ENCODE measurements at places on chromosomes 12 and 14.
A peak's percentile ranks its signal among the peaks of the same experiment; 100 is the strongest.

DNA sequence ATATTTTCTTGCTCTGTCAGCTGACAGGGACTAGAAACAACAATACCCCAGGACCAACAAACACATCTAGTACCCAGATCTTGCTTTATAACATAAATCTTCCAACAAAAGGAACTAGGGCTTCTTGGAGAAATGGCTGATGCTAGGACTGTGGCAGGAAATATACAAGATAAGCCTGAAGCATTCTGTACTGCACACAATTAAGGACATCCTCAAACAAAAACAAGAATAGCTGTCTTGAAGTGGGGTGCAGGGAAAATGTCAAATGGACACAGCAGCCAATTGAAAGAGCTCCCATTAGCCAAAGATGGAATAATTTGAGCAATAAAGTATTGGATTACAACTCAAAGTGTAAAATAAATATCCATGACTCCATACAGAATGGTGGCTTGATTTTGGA is 50.0 kb downstream of the LGMN start:
- DNase-seq, result no peak

- no peak for DNase-seq
Observed at GRCh38 chr12:68976395-68976841, 43.4 kb upstream of the CPM start.

GRCh38 chr12:52873832-52874572 is 25.2 kb upstream of the KRT78 start:
- DNase-seq, result peak; percentile 61

DNA sequence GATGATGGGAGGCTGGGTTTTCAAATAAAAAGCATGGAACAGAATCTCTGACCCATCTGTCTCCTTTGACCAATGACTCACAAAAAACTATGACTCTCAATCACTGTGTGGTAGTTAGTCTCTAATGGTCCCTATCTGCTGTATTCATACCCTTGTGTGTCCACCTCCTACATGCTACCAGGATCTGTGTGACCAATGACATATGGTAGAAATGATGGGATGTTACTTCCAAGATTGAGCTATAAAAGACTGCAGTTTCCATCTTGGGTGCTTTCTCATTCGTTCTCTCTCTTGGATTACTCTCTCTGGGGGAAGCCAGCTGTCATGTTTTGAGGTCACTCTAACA is 144.7 kb upstream of the BTG1 start:
- DNase-seq, result no peak

DNA sequence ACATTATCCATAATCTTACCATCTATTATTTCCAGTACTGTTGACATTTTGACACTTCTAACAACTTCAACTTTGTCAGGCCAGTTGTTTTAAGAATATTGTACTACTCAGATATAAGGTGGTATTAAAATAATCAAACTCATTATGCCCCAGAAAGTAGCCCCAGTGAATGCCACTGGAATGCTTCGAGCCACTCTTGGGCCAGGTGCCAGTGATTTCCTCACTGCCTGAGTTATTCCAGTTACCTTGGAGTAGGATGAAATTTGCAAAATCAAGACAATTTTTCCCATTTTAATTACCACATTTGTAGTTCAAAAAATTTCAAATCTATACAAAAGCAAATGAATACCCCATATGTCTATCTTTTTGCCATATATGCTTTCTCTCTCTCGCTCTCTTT is 9.2 kb downstream of the CIPC start:
- no peak for DNase-seq

DNA sequence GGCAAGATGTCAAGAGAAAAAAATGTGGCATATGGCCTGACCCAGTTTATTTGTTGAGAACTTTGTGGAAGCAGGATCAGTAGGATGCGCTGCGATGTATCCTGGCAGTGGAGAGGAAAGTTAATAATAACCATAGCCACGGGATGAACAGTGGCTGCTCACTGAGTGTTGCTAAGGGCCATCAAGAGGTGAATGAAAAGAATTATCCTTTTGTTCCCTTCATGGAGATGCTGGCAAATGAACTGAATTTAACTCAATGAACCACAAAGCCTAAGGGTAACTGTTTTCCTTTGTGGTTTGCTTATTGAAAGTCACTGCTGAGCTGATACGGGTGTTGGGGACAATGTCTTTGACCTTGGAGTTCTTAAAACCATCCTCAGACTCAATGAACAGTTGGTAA is 476.5 kb downstream of the APAF1 start:
- no peak for DNase-seq

DNA sequence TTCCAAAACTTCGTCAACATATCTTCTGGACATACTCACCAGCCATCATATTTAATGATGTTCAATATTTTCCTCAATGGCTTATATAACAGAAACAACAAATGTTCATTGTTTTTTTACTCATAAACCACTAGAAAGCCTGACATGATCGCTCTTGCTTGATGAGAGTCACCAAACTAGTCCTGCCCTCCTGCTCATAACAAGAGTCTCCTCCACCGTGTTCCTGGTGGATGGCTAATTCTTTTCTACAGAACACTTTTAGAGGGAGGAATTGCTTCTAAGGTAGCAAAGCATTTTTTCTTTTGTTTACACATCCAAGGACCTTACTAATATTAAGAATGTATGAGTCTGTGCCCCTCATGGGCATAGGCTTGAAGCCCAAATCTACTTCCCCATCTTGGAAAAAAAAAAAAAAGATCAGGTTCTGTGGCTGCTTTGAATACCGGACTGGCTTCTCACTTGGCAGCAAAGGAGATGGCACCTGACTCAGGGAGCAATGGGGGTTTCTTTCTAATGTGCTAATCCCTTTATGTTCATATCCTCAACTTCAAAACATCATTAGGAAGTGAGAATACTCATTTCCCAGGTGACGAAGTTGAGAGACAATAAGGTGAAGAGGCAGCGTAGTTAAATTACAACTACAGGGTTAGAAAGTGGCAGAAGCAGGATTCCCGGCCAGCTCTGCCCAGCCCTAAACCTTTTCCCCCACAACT is 188.8 kb downstream of the EPS8 start:
- DNase-seq, result no peak

DNA sequence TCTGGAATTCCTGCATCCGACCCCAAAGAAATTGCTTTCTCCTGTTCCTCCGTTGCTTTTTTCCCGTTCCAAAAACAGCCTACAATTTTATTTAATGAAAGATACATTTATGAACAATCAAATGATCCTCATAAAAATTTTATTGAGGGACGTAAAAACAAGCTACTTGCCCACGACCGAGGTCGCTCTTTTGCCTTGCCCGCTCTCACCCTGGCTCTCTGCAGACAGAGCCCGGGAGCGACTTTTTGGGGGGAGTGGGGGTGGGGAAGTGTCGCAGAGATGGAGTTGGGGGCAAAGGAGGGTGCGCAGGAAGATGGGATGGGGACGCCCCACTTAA is 1.1 kb upstream of the HOXC9 start:
- DNase-seq, result no peak

DNA sequence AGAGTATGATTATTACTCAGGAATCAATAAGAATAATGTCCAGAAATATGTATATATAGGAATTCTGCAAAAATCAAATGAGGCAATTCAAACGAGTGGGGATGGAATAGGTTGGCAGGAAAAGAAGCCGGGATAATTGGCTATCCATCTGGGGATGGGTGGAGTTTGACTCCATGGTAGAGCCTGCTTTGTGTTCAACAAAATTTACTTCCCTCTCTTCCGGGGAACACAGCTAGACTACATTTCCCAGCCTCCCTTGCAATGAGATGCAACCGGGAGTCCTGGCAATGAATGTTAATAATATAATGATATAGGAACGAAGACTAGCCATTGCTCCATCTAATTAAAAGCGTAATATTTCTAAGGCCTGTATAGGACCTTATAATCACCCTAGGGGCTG is 146.6 kb downstream of the EFCAB11 start:
- no peak for DNase-seq

- DNase-seq, result no peak
Observed at GRCh38 chr14:100683578-100683977, 43.1 kb upstream of the DLK1 start.

- DNase-seq, result no peak
Observed at GRCh38 chr14:81406863-81407262, 6.7 kb upstream of the STON2 start.

GRCh38 chr12:113891167-113891692 is 74.9 kb downstream of the RBM19 start:
- DNase-seq, result no peak

GRCh38 chr14:91477388-91477787 is 32.7 kb downstream of the PPP4R3A start:
- DNase-seq, result no peak

DNA sequence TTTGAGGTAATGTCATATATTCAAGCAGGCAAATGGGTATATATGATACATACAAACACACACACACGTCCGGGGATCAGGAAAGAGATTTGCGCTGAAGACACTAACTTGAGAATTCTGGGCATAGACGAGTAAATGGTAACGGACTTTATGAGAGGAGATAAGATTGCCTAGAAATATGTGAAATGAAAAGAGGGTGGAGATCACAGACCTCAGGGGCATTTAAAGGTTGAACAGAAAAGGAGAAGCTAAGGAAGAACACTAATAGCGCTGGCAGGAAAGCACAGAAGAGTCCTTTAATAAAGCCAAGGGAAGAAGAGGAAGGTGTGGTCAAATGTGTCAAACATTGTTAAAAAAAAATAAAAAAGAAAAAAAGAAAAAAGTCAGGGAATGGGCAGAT is 13.1 kb downstream of the CRY1 start:
- no peak for DNase-seq

DNA sequence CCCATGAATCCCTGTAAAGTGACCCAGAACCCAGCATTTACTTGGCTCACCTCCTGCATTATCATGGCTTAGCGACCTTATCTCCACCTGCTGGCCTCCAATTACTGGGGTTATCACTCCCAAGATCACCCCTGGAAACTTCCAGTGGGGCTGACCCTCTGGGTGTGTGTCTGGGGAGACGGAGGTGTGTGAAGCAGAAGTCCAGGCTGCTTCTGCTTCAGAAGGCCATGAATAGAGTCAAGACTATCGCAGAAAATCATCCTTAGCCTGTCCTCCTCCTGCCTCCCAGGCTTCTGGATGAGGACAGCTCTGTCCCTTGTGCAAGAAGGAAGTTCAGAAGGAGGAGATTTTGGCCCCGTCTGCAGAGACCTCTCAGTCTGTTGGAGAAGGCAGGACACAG is 408 bp upstream of the KRT72 start:
- no peak for DNase-seq

- no peak for DNase-seq
Observed at GRCh38 chr14:96893966-96894622, 96.9 kb downstream of the VRK1 start.

All from activated CD4-positive, alpha-beta T cell treated with anti-CD3 and anti-CD28 coated beads, Interleukin-2, amount 50 U/mL, for 1 hour (primary cell).